ENCODE measurements at places on chromosomes 7 and 10.

DNA sequence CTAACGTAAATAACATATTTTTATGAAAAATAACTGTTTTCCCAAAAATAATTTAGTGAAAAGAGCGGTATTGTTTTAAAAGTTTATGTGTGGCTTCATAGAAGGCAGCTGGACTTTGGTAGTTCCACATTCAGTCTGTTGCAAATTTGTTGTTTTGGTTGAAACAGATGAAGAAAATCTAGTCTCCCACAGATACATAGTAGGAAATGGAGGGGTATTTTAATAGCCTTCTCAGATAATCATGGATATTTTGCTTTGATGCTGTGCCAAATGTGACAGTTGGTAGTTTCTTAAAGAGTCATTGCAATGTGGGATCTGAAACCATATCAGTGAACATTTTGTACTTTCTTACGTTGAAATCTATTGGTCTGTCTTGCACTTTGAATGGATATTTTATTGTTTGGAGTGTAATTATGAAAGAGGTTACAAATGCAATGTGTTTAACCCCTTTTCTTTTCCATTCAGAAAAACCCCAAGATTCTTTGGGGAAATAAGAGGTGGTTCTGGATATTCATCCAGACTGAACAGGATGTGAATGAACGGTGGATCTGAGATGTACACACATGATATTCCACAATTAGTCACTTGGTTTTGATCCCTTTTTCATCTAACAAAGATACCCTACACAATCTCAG lies 10.4 kb downstream of the ZNF365 start:
- DNase-seq: no peak

- DNase-seq: no peak
Observed at GRCh38 chr7:112881-113280, 79.5 kb upstream of the FAM20C start.

- no peak for DNase-seq
Observed at GRCh38 chr7:131354390-131354789, 26.7 kb downstream of the MKLN1 start.

DNA sequence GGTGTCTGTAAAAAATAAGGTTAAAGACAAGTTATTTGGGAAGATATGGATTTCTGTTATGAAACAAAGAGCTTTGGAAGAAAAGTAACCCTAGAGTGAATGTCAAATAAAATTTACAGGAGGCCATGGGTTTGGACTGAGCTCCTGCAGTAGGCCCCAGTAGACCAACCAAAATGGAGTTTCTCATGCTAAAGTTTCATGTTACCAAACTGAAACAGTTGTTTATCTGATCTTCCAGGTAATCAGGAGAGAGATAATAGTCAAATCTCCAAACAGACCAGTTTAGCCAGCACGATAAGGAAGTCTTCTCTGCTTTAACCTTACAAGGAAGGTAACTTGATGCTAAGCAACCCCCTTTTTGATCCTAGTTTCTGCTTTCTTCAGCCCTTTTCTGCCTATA lies 60.7 kb upstream of the ICA1 start:
- no peak for DNase-seq

GRCh38 chr7:90726623-90727022 lies 130.5 kb downstream of the CDK14 start:
- DNase-seq: no peak

DNA sequence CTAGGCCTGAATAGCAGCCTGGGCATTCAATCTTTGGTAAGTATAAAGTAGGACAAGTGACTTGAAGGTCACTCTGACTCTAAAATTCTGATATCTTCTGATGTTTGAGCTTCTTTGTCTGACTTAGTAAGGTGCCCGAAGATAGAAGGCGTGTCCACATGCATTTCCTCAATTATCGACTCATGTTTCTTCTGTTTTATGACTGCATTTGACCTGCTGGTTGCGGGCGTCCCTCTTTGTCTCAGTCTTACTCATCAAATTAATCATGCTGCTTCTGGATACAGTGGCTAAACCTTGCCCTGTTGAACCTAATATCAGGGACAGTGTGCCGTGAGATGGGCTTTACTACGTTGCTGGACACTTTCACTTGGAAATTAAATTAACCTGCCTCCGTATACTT lies 534.1 kb downstream of the SDK1 start:
- DNase-seq: no peak

GRCh38 chr10:60395711-60396110 lies 6.0 kb upstream of the ANK3 start:
- no peak for DNase-seq

DNA sequence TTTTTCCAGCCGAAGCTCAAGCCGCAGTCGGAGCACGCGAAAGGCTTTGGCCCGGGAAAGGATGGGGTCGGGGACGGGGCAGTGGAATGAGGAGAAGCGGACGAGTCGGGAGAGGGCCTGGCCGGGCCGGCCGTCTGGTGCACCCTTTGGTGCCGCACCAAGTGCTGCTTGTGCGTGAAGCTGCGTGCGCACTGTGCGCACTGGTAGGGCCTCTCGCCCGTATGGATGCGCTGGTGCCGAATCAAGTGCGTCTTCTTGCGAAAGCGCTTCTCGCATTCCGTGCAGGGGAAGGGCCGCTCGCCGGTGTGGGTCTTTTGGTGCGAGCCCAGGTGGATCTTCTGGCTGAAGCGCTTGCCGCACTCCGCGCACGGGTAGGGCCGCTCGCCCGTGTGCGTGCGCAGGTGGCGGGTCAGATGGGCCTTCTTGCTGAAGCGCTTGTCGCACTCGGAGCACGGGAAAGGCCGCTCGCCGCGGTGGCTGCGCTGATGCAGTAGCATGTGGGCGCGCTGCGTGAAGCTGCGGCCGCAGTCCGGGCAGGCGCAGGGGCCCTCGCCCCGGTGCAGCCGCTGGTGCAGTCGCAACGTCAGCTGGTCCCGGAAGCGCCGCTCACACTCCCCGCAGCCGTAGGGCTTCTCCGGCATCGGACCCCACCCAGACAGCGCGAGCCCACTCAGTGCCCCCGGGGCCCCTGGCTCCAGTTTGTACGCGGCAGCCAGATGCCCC lies 7.8 kb downstream of the ZNF467 start:
- no peak for DNase-seq

DNA sequence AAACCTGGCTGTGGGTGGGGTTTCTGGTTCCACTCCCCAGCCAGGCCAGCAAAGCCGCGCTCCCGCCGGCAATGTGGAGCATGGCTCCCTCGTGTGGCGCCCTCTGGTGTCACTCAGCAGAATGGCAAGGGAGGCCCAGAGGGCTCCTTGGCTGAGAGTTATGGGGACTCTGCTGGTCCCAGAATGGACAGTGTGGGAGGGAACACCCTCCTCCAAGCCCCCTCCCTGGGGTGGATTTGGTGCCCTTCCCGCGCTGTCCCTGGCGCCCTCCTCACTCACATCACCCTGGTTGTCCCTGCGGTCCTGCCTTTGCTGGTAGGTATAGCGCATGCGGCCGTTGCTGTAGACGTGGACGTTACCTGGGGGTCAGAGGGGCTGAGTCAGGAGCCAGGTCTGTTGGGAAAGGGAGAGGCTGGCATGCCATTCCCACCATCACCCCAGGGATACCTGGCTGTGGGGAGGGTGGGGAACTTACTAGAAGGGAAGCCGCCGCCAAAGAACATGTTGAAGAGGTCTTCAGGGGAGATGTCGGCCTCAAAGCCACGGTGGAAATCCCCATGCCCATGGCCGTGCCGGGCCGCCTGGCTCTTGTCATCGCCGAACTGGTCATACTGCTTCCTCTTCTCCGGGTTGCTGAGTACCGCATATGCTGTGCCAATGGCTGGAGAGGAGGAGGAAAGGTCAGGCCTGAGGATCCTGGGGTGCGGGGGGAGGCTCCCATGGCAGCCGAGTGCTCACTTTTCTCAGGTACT lies 14.0 kb downstream of the DNAJB12 start:
- DNase-seq: peak; percentile 91

DNA sequence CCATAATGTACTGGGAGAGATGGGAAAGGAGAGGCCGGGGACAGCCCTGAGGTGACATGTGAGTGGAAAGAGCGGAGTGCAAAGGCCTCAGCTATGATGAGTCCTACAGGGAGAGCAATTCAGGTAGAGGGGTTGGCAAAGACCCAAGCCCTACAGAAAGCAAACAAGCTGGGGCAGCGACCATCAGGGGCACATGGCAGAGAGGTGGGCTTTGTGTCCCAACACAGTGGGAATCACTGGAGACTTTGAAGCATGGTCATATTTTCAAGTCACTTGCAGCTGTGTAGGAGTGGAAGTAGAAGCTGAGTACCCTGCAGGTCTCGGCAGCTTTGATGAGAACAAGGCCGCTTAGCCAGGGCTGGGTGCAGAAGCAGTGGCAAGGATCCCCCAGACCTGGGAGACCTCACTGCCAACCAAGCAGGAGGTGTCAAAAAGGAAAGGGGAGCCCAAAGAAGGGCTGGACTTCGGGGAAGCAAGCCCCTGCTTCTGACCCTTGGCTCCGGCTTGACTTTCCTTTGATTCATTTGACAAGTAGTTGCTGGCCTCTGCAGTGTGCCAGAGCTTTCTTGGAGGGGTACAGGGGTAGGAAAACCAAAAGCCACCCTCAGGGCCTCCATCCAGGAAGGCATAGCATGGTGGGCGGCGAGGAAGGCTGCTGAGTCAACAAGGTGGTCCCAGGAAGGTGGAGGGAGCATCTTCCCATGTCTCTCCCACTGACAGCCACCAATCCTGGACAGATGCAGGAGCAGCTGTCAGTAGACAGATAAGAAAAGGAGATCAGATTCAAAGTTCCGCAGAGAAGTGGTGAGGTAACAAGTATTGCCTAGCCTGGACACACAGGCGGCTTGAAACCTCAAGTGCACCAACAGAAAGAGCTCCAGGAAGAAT lies 1.9 kb upstream of the PGAM2 start:
- DNase-seq: no peak

DNA sequence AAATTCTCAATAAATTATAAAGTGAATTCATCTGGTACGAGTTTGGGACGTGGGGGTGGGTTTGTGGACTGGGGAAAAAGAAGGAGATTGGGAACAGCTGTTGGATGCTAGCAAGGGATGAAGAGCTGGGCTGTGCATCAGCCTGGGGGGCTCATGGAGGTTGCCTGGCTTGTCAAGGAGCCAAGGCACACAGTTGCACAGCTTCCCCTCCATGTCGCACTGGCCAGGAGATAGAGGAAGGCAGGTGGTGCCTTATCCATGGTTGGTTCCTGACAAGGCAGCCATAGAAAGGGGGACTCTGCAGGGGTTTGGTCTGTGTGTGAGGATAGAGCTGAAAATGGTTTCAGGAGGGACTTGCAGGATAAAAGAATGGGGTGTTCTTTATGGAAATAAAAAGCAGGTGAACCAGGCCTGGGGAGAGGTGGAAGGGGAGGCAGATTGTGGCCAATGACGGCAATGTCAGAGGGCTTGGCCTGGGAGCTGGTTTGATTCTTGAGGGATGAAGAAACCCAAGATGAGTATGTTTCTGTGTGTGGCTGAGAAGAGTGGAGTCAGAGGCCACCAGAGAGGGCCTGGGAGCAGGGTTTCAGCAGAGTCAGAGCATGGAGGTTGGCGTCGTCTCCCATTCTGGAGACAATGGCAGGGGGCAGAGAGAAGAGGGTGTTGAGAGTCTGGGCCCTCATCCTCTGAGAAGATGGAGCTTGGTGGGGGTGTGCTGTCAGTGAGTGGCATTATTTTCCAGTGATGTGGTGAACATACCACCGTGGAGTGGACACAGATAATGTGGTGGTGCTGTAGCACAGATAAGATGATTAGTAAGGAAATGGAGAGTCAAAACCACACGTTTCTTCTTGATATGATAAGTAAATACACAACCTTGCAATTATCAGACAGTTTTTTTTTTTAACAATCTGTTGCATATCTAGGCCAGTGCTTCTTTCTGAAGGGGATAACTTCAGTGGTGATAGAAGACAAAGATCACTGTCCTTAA lies 108.2 kb downstream of the PTPN20 start:
- peak; percentile 10 for DNase-seq

DNA sequence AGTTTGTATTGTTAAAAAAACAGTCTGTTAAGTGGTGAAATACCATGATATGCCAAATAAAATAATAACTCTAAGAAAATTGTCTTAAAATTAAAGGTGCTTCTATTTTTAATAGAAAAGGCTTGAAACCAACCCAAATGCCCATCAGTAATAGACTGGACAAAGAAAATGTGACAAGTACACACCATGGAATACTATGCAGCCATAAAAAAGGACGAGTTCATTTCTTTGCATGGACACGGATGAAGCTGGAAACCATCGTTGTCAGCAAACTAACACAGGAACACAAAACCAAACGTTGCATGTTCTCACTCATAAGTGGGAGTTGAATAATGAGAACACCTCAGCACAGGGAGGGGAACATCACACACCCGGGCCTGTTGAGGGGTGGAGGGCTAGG lies 7.1 kb downstream of the CNTNAP2 start:
- DNase-seq: no peak

DNA sequence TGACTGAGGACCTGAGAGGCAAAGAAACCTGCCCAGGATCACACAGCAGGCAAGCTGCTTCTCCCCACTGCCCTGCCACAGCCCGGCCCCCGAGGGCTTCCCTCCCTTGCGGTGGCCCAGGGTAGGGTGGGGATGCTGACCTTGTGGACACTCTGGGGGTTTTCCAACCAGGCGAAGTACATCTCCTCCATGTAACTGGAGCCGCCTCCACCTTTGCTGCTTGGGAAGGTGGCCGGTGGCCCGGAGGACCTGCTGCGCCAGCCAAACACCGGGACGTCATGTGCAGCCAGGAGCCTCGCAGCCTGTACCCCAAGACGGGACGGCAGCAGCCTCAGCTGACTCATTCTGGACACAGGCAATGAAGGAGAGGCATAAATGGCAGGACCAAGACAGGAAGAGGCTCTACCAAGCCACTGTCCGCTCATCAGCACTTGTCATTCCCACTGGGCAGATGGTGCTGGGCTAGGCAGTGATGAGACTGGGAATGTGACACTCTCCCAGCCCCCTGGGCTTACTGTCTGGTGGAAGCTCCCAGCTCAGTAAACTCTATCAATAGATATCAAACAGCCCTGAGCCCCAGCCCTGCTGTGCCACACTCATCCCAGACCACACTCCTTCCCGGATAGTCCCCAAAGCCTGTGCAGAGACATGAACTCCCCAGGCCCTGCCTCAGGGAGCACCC lies 3.7 kb downstream of the OGDHL start:
- no peak for DNase-seq

GRCh38 chr7:142546452-142546851 lies 202.8 kb upstream of the PRSS1 start:
- DNase-seq: no peak

GRCh38 chr7:108094346-108094745 lies 35.8 kb downstream of the LAMB4 start:
- DNase-seq: no peak

GRCh38 chr10:102726274-102726673 lies 11.8 kb downstream of the SFXN2 start:
- no peak for DNase-seq

DNA sequence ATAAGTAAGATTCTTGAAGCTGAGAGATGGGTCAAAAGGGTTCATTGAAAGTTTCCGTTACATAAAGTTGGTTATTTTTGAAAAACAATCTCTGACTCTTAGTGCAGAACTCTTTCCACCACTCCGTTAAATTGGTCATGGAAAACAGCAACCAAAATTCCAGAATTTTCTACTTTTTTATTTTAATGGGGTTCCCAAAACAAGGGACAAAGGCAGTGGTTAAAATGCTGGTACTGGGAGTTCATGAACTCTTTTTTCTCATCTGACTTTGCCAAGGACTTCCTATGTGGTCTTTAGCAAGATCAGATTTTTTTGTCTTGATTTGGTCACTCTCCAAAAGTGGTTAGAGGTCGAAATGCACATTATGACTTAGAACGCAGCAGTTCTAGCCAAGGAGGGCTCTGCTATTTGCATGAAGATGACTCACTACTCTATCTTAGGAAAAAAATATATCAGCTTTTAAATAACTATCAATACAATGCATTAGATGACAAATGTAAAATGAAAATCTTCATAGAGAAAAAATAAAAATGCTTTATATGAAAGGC lies 145.7 kb downstream of the REEP3 start:
- DNase-seq: no peak

GRCh38 chr7:2975821-2976371 lies 67.8 kb downstream of the CARD11 start:
- no peak for DNase-seq

All from stimulated activated CD8-positive, alpha-beta memory T cell treated with anti-CD3 and anti-CD28 coated beads, Interleukin-4, amount 100 ng/mL, for 48 hours (primary cell).